Psoas muscle (tissue), 8 donors: ENCODE measurements at places on chromosomes 6 and 20.

DNA sequence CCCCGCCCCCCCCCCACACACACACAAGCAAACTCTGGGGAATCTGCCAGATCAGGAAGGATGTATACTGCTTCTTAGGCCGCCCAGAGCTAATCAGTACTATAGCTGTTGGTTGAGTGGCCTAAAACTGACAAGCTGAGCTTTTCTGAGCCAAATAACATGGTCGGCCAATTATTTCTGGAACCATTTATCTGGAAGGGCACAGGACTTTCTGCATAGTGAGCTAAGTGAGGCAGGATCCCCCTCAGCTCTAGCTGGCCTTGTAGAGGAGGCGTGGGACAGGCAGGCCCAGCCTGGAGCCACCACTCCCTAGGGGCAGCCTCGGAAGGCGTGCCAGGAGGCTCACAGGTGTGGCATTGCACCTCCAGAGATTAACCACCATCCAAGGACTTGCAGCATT, 200.1 kb downstream of the TMEM242 start:
- DNase-seq, result no peak

- no peak for DNase-seq
Observed at GRCh38 chr6:36581716-36582115, 12.4 kb upstream of the SRSF3 start.

DNA sequence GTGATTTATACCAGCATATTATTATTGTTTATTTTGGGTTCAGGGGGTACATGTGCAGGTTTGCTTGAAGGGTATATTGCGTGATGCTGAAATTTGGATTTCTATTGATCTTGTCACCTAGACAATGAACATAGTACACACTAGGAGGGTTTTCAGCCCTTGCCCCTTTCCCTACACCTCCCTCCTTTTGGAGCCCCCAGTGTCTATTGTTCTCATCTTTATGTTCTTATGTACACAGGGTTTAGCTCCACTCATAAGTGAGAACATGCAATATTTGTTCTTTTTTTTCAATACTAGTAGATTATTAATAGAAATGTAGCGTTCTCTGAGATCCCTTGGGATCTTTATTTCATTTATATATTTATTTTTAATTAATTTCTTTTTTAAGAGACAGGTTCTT, 79.2 kb upstream of the MRAP2 start:
- DNase-seq, result no peak

DNA sequence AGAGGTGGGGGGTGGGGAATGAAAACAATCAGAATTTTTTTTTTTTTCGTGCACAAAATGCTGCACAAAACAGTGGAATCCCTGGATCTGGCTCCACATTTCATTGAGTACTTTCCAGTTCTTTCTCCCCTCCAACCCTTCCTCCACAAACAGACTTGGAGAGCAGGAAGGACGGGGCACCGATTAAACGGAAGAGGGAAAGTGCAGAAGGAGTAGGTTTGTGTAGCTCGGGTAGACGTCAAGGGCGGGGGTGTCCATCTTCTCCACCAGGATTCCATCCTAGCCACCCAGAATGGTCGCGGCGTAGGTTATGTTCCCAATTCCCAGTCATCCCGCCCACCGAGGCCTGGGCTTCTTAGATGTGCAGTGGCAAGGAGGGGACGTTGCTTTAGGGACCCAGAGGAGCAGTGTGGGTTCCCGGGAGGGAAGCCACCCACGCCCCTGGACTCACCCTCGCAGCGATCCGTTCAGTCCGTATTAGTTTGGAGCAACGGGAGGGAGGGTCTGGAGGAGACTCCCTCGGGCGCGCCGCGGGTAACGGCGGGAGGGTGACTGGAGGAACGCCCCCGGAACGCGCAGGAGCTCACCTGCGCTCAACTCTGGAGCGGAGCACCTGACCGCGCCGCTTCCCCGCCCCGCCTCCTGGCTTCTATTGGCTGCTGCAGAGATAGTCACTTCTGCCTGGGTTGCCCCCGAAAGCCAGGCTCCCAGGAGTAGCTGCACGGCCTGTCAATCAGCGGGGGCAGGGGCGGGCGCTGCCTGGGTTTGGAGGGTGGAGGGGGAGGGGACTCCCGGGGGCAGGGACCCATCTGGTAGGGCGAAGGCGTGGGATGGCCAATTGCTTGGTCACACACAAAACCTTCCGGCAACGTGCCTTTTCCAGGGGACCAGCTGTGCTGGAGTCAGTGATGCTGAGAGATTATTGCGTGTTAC, at the start of gene ENPP5:
Gene ENPP5, minus strand, starts transcription at position 624 of the 933 bp plus-strand sequence. CDS start 2,718 bp downstream, outside the sequence.
- peak; percentile 91 for DNase-seq

DNA sequence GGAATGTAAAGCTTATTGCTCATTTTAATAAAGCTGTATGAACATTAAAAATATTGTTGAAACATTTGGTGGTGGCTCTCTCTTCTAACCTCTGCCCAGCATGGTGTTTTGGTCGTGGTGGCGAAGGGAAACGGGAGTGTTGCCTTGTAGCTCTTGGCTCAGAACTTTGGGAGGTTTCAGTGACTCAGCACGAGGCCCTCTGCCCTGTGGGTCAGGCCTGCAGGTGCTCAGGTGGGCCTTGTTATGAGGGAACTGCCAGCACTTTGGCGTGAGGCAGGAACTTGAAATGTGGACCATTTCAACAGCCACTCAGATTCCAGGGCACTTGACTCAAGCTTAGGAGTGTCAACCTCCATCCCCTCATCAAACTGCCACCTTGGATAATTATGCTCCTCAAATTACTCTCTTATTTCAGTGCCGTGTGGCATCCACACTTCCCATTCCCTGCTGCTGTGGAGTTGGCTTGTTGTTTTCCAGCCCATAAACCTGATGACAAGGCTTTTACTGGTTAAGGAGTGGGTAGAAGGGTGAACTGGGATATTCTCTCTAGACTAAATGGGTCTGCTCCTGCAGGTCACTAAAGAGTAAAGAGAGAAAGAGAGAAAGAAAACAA, 36.3 kb downstream of the PRDM1 start:
- no peak for DNase-seq

GRCh38 chr20:9211016-9211760, 142.3 kb downstream of the PLCB4 start:
- DNase-seq, result no peak
